ENCODE measurements at places on chromosomes 3 and 15.

DNA sequence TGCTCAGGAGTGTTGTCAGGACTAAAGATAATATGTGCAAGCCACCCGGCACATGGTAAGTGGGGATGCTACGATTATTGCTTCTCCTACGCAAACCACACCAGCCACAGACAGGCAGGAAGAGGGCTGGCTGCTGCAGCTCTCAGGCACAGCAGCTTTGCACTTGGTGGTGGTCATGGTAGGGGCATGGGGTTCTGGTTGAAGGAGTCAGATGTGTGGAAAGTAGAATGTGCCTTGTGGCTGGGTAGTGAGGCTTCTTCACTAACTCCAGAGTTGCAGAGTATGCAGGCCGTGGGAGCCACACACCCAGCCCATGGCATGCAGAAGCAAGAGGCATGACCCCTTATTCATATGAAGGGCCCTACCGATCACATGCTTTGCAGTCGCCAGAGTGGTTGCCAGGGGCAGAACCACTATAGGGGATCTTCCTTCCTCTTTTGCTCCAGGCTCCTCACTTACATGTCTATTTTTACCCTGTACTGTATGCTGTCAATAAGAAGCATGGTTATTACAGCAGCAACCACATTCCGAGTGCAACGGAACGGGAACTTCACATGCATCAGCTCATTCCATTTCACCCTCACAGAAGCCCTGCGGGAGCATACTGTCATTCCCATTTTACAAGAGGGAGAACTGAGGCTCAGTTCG, 59.2 kb upstream of the HERC1 start:
- DNase-seq, result no peak

GRCh38 chr3:50624634-50625033, 7.7 kb downstream of the MAPKAPK3 start:
- DNase-seq, result no peak

- no peak for DNase-seq
These were observed 59.1 kb upstream of the TOP2B start for GRCh38 chr3:25723802-25724201.

GRCh38 chr3:57557085-57557537, 1.0 kb downstream of the PDE12 start:
- DNase-seq, result no peak

DNA sequence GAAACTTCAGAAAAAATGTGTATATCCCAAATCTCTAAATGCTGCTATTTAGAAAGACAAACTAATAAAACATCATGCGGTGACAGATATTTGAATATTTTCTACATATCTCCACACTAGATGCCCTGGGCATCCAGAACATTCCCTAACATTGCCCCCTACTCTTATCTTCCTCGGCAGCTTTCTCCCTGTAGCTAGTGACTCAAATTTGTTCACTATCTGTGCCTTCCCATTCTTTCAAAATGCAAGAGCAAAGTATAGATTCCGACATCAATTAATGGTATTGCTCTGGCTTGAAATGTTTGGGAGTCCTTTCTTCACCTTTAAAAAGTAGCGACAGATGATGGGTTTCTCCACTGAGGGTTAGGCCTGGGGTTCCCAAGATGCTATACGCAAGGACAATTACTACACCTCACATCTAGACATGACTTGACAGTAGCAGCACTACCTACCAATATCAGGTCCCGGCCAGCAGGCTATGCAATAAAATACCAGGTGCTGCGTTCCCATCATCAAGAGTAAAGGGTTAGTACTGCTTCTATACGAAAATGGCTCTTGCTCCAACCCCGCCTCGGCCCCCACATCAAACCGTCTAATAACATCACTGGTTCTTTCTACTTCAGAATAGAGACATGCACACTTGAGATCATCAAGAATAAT, 631 bp downstream of the UBR1 start:
- DNase-seq, result no peak

DNA sequence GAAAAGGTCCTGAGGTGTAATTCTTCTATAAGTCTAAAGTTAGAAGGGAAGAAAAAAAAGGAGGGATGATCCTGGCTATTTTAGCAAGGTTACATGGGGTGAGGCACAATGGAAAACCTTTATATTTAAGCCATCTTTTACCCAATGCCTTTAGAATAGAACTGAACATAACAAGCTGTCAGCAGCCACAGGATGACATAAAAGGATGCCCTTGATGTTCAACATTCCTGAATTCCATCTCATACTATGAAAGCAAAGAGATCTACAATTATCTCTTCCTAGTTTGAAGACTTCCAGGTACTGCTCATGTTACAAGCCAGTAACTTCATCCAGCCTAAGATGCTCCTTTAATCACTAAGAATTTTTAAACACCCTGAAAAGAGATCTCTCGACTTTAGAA, 26.9 kb downstream of the NEK10 start:
- no peak for DNase-seq

GRCh38 chr3:146502887-146503460, 33.6 kb upstream of the PLSCR2 start:
- DNase-seq, result no peak

DNA sequence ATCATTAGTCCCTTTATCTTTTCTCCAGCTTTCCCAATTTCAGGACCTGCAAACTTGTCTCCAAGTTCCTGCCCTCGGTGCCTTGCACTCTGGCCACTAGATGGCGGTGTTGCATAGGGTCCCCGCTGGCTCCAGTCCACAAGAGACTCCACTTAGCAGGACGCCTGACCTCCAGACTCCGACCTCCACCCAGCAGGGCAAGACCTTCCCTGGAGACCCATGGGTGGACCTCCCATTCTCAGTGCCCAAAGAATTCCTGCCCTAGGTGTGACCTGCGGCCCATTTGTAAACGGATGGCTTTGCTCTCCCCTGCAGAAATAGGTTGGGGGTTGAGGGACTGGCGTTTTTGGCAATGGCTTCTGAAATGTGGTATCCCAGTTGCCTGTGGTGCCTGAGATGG, 82.6 kb downstream of the LSM3 start:
- DNase-seq, result no peak

- DNase-seq, result no peak
These were observed 440.7 kb upstream of the THBS1 start for GRCh38 chr15:39140060-39140604.

GRCh38 chr3:172666181-172666872, 44.5 kb downstream of the NCEH1 start:
- DNase-seq, result no peak

DNA sequence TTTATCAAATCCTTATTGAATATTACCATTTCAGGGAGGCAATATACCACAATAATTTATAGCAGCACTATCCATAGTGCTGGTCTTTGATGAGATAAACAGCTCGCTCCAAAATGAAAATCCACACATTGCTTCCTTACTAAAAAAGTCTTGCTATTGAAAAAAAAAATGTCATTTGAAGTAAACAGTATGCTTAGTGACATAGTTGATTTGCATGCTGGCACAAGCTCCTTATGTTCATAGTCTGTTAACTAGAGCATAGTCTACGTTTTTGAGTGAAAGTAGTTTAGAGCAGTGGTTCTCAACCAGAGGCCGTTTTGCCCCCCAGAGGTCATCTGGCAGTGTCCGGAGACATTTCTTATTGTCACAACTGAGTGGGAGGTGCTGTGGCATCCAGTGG, 249.4 kb upstream of the PDZRN3 start:
- no peak for DNase-seq

DNA sequence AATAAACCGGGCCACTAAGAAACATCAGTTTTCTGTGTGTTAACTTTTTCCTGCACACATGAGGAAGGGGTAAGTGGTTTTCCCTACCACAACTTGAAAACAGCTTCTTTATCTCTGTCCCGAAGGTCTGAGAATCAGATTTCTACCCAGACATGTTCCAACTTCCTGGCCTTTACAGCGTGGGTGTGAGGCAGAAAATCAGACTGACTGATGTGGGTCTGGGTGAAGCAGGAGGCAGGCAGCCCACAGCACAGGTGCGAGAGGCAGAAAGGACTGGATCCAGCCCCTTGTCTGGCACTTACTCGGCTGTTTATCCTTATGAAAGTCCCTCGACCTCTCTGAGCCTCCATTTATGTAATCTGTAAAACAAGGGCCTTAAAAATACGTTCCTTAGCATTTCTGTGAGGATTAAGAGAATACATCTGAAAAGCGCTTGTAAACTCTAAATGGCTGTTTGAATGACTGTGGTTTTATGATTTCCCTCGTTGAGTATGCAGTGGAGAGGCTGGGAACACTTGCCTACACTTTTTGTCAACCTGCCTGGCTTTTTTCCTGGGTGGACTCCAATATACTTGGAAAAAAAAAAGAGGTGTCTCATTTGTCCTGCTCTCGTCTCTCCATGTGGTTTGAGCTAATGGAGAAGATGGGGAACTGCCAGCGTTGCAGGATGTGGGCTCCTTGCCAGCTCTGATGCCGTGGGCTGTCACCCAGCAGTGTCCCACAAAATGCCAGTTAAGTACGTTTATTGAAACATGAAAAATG, 3.1 kb downstream of the AGBL1 start:
- DNase-seq, result no peak

- no peak for DNase-seq
These were observed 430.4 kb upstream of the CCDC54 start for GRCh38 chr3:106946866-106947265.

DNA sequence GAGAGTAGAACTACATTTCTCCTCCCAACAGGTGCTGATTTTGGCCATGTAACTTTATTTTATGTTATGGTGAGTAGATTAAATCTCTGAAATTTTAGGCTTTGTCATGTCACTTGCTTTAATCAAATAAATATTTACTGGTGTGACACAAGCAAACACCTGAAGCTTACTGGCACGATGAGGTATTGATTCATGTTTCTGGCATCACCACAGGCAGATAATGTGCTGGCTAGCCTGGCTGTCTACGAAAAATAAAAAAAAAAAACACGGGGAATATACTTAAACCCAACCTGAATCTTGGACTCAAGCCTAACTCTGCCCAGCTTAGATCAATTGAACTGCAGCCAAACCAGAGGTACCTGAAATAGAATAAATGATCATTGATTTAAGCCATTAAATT, 65.6 kb upstream of the CADM2 start:
- no peak for DNase-seq

DNA sequence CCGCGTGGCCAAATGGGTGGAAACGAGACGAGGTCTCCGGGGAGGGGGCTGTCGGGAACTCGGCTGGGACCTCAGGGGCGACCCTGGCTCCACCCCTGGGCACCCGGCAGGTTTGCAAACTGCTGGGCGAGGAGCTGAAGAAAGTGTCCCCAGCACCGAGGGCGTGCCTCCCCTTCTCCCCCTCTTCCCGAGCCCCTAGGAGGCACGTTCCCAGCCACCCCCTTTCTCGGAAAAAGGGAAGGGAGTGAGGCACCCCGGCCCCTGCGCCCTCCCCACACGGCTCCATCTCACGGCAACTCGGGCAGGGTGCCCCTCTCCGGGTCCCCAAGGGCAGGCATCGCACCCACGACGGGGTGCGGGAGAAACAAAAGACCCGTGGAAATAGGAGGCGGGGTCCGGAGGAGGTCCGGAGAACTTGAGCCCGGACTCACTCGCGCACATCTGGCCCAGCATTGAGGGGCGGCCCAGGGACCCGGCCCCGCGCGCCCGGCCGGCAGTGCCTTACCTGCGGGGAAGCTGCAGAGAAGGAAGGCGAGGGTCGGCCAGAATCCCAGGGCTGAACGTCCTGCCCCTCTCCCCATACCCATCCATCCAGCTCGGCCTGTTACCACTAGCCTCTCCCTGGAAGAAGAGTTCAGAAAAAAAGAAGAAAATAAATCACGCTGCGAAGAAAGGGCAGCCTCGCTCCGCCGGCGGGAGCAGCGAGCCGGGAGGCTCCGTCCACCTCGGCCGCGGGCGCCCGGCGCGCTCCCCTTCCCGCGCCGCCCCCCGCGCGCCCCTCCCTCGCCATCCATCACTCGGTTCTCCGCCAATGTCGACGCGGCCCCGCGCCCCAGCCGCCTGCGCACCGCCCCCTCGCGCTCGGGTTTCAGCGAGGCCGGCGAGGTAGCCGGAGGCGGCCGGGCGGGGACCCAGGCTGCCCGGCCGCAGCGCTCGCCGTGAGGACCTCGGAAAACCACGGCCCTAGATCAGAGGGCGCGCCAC, 16.3 kb downstream of the RGMA start:
- DNase-seq, result peak; percentile 86

DNA sequence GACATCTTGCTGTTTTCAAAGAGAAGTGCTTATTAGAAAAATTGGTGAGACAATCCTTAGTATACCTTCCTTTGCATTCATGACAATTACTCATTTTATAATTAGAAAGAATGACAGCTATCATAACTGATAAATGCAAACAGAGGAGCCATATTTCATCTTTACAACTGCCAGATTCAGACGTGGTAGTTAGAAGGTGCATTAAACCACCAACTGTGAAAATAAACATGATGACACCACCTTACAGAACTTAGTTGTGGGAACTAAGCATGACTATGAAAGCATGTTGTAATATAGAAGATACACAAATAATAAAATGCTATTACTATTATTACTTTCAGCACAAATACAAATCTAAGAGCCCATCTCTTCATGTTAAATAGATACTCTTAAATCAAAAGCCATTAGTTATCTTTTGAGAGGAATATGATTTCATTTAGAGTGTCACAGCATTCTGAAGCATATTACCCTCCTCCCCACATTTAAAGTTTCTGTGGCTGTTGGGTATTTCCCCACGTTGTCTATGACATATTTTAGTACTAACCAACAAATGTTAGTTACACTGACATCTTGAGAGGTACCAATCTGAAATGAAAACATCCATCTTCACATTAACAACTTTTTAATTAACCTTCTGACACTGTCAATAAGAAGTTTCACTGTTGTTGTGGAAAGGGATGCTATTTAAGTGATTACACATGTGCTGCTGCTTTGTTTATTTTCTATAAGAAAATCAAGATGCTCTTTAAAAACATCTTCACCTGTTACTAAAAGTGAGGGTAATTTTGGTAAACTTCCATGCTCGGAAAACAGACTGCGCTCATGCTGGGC, 163.8 kb downstream of the LSAMP start:
- DNase-seq, result no peak

DNA sequence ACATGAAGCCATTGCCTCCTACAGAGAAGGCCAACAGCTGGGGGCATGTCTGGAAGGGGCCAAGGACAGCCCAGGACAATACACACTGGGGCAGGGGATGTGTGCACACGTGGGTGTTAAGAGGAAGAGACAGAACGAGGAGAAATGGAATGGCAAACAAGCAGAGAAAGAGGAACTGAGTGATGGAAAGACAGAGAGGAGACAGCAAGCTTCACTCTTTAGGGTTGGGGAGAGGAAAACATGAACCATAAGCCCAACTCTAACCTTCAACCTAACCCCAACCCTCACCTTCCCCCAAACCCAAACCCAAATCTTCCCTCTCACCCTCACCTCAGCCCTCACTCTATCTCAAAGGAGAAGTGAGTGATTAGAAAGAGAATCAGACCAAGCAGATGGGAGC, 11.9 kb upstream of the PARL start:
- no peak for DNase-seq

- DNase-seq, result no peak
These were observed 5.6 kb downstream of the ALPK3 start for GRCh38 chr15:84822653-84823281.
